ENCODE measurements at places on chromosomes 3 and 15.
A peak's percentile ranks its signal among the peaks of the same experiment; 100 is the strongest.

- DNase-seq = no peak
Measured at GRCh38 chr3:127204841-127205582, 12.1 kb downstream of the PRR23E start.

DNA sequence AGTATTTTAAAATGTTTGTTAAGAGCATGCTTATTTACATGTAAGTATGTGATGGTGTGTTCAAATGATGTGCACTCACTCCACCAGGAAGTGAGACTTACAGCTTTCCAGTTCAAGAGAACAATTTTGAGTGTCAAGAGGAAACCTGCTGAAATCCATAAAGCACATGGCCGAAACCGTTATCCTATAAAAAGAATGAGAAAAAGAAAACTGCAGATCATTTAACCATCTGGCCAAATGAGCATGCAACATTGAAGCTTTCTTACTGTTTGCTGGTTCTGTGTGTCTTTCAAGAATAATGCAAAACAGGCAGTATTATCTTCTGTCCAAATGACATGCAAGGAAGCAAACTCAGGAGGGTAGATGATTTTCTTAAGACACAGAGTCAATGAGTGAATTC lies 26.3 kb downstream of the GABRR3 start:
- DNase-seq = no peak

DNA sequence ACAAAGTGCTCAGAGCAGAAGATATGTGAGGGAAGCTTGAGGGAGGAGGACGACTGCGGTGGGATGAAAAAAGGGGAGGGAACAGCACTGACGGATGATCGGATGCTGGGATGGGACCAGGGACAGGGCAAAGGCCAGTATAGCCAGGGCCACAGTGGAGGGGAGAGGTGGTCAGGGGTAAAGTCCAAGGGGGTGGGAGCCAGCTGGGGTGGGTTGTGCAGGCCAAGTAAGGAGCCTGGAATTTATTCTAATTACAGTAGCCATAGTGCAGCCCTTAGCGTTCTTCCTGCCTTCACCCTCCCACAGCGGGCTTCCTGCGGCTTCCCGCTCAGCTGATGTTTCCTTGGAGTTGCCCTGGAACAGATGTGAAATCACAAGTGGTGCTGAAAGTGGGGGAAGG lies 7.6 kb upstream of the APEH start:
- no peak for DNase-seq

DNA sequence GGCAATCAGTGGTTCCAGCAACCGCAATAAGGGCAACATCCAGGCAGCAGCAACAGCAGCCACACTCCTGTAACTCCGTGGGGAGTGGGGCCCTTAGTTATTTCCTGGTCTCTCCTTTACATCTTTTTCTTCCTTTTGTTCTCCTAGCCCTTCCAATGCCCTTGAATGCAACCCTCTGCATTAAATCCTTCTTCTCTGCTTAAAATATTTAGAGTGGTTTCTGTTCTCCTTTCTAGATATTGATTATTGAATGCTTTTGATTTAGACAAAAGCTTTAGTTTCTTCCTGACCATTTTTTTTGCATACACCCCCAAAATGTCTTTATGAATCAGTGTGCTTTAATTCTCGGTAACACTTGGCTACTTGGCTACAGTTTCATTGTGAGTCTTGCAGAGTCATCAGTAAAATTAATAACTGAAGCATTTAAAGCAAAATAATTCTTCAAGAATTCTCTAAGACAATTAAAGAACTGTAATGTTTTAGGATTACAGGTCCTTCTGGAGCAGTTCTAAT lies 586.1 kb downstream of the MECOM start:
- no peak for DNase-seq

DNA sequence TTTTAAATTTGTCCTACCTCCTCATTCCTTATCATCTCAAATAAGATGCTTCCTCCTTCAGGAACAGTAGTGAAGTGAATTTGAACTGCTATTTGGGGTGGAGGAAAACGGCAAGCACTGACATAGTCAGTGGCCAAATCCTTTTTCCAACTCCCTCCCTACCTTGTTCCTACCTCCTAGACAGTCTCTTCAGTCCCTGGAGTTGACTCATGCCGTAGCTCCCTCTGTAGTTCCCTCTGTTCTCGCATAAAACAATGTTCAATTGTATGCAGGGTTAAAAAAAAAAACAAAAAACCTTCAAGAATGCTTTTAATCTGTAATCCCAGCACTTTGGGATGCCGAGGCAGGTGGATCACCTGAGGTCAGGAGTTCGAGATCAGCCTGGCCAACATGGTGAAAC lies 1.4 kb downstream of the UBR1 start:
- no peak for DNase-seq

GRCh38 chr3:158091531-158091930 lies 14.7 kb downstream of the SHOX2 start:
- peak; percentile 48 for DNase-seq

- DNase-seq = no peak
Measured at GRCh38 chr3:27311400-27311799, 57.8 kb downstream of the NEK10 start.

- DNase-seq = peak; percentile 89
Measured at GRCh38 chr15:78944669-78945407, at the start of gene CTSH. Gene CTSH, minus strand, starts transcription at chr15:78945046. Its CDS starts 65 bp downstream, at chr15:78944981.

DNA sequence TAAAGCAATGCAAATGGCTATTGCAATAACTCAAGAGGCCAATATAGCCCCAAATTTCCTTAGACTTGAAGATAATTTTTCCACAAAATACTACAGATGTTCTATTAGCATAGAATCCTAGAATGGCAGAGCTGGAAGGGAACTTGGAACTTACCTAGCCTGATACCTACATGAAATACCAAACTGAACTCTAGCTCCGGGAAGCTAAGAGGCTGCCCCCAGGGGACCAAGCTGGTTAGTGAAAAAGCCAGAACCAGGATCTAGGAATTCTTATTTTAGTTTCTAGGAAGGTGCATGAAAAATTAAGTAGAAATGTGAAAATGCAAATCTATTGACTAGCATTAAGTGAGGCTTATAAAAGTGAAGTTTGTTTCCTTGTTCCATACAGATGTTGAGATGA lies 256.0 kb upstream of the CBLB start:
- no peak for DNase-seq

- no peak for DNase-seq
Measured at GRCh38 chr3:16476636-16477035, 36.9 kb downstream of the RFTN1 start.

GRCh38 chr3:7733933-7734332 lies 767.7 kb upstream of the LMCD1 start:
- no peak for DNase-seq

DNA sequence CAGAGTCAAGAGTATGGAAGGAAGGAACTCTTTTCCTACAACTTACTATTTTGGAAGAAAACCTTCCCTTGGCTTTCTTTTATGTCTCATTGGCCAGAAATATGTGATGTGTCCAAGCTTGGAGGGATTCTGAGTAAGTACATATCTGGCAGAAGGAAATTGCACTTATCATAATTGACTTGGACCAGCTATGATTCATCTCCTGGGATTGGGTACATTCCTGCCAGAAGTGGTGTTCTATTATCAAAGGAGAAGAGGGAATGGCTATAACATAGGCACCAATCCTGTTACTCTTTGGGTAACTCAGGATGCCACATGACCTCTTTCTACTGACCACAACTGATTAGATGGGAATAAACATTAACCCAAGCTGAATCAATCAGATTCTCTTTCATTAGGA lies 13.5 kb upstream of the DAZL start:
- no peak for DNase-seq

GRCh38 chr3:72896996-72897757 lies 9.3 kb downstream of the GXYLT2 start:
- DNase-seq = no peak
